ENCODE measurements at places on chromosomes 1 and 21.

- DNase-seq: peak; percentile 29
Measured at GRCh38 chr1:165816826-165817497, 10.5 kb upstream of the UCK2 start.

DNA sequence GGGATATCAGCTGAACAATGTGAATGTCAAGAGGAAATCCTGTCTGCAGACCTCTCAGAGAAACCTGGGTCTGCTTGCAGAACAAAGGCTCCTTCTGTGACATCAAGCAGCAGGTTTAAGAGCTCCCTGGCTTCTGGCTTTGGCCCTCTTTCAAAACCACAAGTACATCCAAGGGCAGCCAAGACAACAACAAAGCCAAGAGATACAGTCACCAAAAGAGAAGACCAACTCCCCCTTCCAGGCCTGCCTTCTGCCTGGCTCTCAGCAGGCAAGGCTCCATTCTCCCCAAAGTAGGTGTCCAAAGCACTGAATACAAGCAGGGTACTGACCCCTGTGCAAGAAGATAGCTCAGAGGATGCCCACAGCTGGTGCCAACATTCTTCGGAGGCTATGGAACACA lies 11.5 kb downstream of the BCAR3 start:
- no peak for DNase-seq

- no peak for DNase-seq
Measured at GRCh38 chr1:172494166-172494565, 38.8 kb upstream of the SUCO start.

- no peak for DNase-seq
Measured at GRCh38 chr1:30952098-30952497, 43.5 kb upstream of the SDC3 start.

DNA sequence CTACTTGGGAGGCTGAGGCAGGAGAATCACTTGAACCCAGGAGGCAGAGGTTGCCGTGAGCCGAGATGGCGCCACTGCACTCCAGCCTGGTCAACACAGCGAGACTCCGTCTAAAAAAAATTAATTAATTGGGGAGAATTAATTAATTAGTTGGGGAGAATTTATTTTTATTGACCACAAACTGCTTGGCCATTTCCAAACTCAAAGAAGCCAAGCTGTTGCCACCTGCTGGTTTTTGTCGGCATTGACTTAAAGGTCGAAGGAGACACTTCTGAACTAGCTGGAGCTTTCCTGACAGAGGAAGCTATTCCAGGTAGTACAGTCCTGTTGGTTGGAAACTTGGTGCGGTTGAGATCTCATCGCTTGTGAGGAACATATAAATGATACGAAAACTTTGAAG lies 13.1 kb downstream of the MAP1LC3C start:
- no peak for DNase-seq

GRCh38 chr1:210722410-210723081 lies 393.8 kb downstream of the HHAT start:
- no peak for DNase-seq

- DNase-seq: no peak
Measured at GRCh38 chr1:246727594-246727993, 3.4 kb downstream of the SCCPDH start.

DNA sequence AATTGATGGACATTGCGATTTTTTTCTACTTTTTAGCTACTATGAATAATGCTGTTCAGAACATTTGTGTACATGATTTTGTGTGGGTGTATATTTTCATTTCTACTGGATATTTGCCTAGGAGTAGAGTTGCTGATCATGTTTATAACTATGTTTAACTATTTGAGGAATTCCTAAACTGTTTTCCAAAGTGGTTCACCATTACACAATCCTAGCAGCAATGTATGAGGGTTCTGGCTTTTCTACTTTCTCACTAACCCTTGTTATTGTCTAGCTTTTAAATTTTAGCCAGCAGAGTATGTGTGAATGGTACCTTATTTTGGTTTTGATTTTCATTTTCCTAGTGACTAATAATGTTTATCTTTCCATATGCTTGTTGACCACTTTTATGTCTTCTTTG lies 86.2 kb downstream of the ATG4C start:
- DNase-seq: no peak

DNA sequence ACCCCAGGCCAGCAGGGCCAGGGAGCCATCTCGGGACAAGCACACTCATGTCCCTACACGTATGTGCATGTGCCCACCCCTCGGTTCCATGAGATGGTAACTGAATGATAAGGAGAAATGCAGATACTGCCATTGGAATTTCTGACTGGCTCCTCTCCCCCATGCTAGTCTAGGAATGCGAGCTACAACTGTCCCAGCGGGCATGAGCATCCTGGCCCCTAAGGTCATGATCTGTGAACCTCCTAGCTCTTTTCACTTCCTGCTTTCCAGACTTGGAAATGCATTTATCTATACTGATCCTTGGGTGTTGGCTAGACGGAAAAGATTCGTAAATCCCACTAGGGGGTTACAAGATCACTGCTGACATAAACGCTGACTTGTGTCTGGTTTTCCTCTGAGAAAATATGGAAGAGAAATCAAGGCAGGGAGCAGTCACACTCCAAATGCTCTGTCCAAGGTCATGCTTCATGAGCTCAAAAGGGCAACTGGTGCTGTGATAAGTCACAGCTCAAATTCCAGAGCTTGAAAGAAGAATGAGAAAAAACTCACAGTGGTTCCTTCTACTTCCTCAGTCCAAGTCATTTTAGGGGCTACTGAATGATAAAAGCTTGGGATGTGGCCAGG lies 49.8 kb downstream of the SLC45A1 start:
- DNase-seq: peak; percentile 45

DNA sequence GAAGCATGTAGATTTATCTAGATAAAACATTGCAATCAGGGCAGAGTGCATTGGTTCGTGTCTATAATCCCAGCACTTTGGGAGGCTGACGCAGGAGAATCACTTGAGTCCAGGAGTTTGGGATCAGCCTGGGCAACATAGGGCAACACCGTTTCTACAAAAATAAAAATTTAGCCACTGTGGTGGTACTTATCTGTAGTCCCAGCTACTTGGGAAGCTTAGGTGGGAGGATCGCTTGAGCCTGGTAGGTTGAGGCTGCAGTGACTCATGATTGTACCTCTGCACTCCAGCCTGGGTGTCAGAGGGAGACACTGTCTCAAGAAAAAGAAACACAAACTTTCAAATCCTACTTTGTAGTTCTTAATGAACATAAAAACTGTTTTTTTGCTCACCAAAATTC lies 64.2 kb upstream of the RCC1 start:
- DNase-seq: no peak

GRCh38 chr1:31689854-31690253 lies 14.0 kb downstream of the COL16A1 start:
- no peak for DNase-seq

- DNase-seq: no peak
Measured at GRCh38 chr1:34164771-34165391, at the start of gene CSMD2. Gene CSMD2 (minus strand): TSS chr1:34165230. CDS start chr1:34165097, 133 bp downstream.

GRCh38 chr1:2533365-2533764 lies 3.3 kb upstream of the HES5 start:
- DNase-seq: peak; percentile 84

DNA sequence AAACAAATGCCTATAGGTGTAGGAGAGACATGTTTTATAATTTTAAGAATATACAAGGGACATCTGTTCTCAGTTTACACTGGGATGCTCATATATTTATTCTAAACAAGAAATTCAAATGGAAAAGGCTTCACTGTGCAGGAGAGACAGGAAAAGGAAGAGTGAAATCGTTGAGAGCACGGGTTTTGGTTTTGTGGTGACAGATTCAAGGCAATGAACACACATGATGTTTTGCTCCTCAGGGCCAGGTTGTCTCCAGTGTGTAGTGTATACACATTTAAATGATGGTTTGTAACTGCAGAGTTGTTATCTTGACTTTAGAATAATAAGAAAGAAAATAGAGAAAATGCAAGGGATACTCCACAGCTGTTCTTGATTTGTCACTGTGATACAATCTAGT lies 73.7 kb downstream of the S1PR1 start:
- no peak for DNase-seq

All from trophoblast cell (in vitro differentiated cells and primary cell).